Ascending aorta (tissue), 2 donors: ENCODE measurements at places on chromosomes 2 and 18. TPM values are rescaled to one million over a fixed set of nuclear protein-coding genes. Genes with fewer than 3 reads are reported as not detected.

The PROKR1 gene
- not detected for total RNA-seq

The COL4A3 gene
- total RNA-seq: 1.1 TPM

The WDR43 gene
- total RNA-seq: 21.5 TPM

DNA sequence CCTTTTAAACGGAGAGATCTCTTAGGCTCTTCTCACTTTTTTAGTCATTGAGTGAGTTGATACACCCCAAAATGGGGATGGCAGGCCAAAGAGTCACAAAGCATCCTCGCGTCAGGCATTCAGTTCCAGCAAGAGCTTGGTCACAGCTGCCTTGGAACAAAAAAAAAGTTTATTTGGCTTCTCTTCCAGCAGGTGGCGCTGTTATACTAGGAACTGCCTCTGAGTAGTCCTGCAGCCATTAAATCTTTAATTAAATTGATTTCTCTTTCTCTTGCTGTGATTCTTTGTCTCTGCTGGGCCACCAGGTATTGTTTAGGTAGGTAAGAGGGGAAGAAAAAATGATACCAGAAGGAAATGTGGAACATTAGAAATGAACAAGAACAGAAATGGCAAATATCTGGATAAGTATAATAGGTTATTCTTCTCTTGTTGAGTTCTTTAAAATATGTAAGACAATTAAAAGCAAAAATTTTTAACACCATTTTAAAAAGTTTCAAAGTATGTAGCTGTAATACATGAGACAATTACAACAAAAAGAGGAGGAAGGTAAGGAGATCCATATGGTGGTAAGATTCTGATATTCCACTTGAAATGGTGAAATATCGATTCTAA lies 175.1 kb downstream of the GALNT1 start:
- H3K4me3 ChIP-seq: no peak overlapping the region
- H3K27ac ChIP-seq: no peak overlapping the region
- no peaks in the 10 kb centered on the region for H3K27me3 ChIP-seq
- no peaks in the 10 kb centered on the region for H3K4me1 ChIP-seq

GRCh38 chr18:46562674-46563192 lies 94.3 kb downstream of the LOXHD1 start:
- no peak for DNase-seq
- no peak overlapping the region for H3K27ac ChIP-seq
- no peak overlapping the region for H3K4me3 ChIP-seq
- H3K4me1 ChIP-seq: no peaks in the 10 kb centered on the region

DNA sequence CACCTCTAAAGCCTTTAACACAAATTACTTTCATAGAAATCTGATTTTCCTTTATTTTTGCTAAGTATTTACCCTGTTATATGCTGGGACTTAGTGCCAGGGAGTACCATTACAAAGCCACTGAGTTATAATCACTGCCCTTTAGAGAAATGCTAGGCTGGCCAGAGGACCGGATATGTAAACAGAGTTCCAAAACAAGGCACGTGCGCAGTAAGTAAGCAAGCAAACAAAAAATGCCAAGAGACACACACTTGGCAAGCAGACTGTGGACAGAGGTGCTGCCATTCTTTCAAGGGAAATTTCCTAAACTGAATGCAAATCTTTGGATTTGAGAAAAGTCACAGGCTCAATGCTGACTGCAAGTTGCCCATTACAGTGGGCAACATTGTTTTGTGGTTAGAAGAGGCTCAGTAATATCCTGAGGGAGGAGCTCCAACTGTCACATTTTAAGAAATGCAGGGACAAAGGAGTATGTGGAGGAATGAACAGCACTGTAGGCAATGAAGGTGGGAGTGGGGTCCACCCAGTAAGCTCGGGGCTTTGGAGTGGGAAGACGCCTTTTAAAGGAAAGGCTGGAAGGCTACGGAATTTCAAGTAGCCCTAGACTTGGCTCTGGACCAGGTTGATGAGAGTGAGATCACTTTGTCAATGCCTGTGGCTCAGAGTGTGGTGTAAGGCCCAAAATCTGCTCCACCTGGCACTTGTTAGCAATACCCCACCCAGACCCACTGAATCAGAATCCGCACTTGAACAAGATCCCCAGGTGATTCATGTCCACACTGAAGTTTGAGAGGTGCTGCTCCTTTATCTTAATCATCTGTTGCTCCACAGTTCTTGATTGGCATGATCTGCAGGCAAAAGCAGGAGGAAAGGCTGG lies 2.1 kb upstream of the PARD6G start:
- DNase-seq: no peak
- no peaks in the 10 kb centered on the region for H3K27me3 ChIP-seq
- H3K4me1 ChIP-seq: peaks cover 12% of the 10 kb centered on the region
- H3K27ac ChIP-seq: no peak overlapping the region
- no peaks in the 10 kb centered on the region for H3K36me3 ChIP-seq

DNA sequence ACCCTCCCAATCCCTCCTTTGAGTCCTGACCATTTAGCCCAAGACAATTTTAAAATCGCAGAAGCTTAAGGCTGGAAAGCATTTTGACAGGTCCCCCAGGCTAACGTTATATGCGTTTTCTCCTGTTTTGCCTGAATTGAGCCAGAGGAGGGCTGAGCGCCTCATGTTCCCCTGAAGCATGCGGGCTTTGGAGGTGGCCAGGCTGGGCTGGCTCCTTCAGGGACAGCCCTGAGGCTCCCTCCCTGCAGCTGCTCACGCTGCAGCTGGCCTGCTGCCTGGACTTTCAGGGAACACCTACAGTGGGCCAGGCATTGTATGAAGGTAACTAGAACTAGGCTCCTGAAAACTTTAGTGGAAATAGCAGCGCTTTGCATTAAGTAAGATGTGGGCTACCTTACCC lies 179.2 kb downstream of the ACKR3 start:
- no peak for DNase-seq
- H3K36me3 ChIP-seq: no peaks in the 10 kb centered on the region
- no peak overlapping the region for H3K27ac ChIP-seq
- no peak overlapping the region for H3K4me3 ChIP-seq
- H3K4me1 ChIP-seq: no peaks in the 10 kb centered on the region
- H3K27me3 ChIP-seq: no peaks in the 10 kb centered on the region

- no peak for DNase-seq
- H3K36me3 ChIP-seq: no peaks in the 10 kb centered on the region
- no peaks in the 10 kb centered on the region for H3K4me1 ChIP-seq
- no peak overlapping the region for H3K27ac ChIP-seq
Measured at GRCh38 chr2:141341444-141341843, 789.4 kb downstream of the LRP1B start.

DNA sequence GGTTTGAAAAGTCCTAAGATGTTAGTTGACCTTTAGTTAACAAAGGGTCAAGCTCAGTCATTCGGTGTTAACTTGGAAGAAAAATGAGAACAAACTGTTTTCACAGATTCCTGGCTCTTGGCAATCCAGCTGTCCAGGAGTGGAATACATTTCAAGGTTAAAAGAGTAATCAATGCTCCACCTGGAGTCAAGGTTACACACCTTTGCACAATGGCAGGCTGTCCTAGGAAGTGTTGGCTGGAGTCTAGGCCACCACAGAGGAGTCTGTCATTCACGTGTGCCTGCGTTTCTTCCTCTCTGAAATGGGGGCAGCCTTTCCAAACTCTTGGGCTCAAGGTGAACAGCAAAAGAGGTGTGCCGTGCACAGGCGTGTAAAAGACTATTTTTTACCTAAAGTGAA lies 6.3 kb upstream of the ID2 start:
- H3K4me1 ChIP-seq: peaks cover 5% of the 10 kb centered on the region
- no peaks in the 10 kb centered on the region for H3K27me3 ChIP-seq
- no peaks in the 10 kb centered on the region for H3K36me3 ChIP-seq
- peak overlapping the region; percentile 89 for H3K27ac ChIP-seq
